NCI-H510A treated with DMSO at 0.1 percent for 48 hours (cell line): ENCODE measurements at places on chromosomes 2 and 18.

DNA sequence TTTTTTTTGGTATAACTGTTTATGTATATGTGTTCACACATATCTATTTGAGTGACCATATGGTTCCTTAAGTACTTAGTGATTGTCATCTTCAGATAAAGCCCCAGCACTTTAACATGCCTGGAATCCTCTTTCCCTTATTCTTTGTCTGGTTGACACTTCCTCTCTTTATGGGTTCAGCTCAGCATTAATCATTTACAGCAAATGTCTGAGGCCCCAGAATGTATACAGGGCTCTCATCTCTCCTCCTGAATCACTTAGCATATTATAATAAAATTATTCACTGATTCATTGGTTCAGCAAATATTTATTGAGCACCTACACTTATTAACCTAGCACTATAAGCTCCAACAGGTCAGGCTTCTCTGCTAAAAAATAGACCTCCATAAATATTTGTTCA is 43.5 kb upstream of the CD28 start:
- no peak for DNase-seq

- no peak for DNase-seq
Measured at GRCh38 chr2:205324355-205324754, 357.9 kb upstream of the NRP2 start.

DNA sequence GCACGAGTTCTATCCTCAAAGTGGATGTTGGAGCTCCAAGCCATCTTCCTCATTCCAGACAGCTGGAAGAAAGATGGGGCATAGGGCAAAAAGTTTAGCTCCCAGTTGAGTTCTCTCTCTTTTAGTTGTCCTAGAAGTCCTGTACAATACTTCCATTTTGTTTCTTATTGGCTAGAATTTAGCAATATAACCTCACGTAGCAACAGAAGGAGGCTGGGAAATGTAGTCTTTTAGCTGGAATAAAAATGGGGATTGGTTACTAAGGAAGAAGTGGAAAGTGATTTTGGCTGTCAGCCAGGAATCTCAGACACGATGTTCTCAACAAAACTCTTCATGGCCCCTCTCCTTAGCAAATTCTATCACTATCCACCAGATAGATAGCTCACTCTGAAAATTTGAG is 79.9 kb downstream of the PLCL1 start:
- DNase-seq = no peak

DNA sequence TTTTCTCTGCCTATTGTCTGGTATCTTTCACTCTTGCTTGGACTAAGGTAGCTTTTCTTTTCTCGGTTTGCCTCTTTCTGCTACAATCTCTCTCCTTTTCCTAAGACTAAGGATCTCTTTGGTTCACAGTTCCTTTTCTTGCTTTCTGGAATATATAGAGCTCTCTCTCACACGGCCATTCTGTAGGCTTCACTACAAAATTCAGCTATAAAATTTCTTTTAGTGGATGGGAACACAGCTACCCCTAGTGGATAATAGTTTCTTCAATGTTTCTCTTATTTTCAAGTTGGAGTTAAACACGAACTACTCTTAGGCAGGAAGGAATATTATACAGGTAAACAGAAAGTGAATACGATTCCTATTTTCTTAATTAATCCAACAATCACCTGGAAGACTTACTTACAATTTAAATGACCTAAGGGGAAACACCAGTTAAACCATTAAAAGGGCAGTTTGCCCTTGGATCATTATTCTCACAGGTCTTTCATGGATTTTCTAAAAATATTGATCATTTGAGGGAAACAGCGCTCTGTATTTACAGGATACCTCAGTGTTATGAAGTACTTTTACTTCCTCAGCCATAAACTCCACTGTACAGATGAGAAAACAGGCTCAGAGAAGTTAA is 140.5 kb downstream of the LRP2 start:
- DNase-seq = peak; percentile 22

- DNase-seq = no peak
Measured at GRCh38 chr2:29687121-29687520, 234.3 kb downstream of the ALK start.

GRCh38 chr18:60090170-60090569 is 190.4 kb downstream of the PMAIP1 start:
- DNase-seq = no peak

- DNase-seq = no peak
Measured at GRCh38 chr2:192932376-192932775, 737.6 kb upstream of the TMEFF2 start.

GRCh38 chr2:37527361-37527760 is 144.1 kb downstream of the CDC42EP3 start:
- no peak for DNase-seq

DNA sequence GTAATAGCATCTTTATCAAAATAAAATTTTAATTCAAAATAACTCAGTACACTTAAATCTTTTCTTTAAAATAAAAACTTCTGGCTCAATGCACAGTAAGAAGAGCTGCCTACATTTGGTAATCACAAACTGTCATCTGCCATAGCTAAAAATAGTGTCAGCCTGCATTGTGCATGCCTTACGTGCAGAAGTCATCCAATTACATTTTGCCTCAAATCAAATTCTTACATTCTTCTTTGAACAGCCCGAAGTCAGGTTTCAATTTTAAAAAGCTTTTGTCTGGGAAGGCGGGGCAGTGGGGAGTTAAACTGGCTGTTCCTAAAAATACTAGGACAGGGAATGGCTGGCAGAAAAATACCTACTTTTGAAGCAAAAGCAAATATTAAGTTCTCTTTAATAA is 51.1 kb downstream of the RTN4 start:
- DNase-seq = no peak

GRCh38 chr2:187349326-187349944 is 98.6 kb downstream of the CALCRL start:
- no peak for DNase-seq

GRCh38 chr18:34821669-34822210 is 111.6 kb downstream of the DTNA start:
- no peak for DNase-seq

GRCh38 chr2:135926605-135927004 is 50.4 kb upstream of the MCM6 start:
- no peak for DNase-seq

DNA sequence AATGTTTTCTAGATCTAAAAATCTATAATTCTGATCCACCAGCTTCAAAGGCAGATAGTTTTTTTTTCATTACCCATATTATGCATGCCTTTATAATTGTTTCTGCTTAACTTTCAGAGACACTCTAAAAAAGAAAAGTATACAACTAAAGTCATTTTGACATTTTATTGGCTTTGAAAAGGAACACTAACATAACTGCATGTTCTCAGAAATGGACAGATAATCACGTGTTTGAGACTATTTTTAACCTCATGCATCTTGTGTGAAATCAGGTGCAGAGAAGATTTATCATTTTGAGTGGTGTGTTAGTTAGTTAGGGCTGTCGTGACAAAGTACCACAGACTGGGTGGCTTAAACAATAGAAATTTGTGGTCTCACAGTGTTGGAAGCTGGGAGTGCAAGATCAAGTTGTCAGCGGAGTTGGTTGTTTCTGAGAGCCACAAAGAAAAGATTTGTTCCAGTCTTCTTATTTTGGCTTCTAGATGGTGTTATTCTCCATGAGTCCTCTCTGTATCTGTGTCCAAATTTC is 841.4 kb upstream of the LRATD1 start:
- DNase-seq = no peak

GRCh38 chr18:34467058-34467457 is 242.3 kb upstream of the NOL4 start:
- DNase-seq = no peak

DNA sequence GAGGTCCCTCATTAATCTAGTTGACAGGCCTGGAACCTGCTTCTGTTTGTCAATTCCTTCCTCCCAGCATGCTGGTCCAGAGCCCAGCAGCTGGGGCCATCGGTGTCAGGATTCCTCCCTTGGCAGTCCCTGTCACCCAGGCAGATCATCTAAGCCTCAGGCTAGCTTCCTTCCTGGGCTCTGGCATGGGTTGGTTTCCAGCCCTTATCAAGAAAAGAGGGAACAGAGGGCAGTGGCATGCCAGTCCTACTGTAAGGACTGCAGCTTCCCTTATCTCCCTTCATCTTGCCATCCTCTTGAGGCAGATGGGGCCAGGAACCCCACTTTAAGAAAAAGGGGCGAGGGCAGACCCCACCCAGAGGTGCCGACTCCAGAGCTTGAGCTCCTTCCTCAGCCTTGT is 10.9 kb upstream of the KCNK3 start:
- no peak for DNase-seq

- no peak for DNase-seq
Measured at GRCh38 chr2:2808551-2809058, 477.5 kb upstream of the MYT1L start.

DNA sequence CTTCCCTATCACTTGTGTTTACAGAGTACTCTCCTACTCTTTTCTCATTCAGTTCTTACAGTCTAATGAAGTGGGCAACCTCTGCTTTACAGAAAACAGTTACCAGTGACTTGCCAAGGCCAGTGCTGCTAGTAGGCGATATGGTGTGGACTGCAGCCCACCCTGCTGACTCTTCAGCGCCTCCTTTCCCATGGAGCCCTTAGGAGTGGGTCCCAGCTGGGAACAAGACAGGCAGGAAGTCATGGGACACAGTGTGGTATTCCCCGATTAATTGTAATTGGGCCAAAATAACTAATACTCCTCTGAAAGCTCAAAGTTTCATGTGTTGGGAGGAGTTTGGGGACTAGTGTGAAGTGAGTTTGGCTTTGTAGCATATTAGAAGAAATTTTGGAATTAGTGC is 120.1 kb upstream of the EML6 start:
- DNase-seq = no peak

GRCh38 chr2:217045700-217046475 is 186.0 kb upstream of the TNP1 start:
- no peak for DNase-seq

GRCh38 chr2:152477347-152478092 is 142.5 kb downstream of the FMNL2 start:
- no peak for DNase-seq

DNA sequence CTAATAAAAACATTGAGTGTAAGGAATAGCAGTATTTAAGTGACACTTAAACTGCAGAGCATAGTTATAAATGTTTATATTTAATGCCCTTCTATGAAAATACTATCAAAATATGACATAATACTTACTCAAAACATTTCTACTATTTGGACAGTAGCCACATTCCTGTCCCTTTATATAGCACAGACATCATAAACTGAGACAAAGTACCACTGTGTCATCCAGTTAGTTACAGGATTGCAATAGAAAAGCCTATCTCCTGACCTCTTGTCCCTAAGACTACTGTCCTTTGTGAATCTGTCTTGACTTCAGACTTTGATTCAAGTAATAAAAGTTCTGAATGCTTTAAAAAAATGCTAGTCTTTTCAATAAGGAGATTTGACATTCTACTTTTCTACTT is 1528.5 kb upstream of the NXPH2 start:
- no peak for DNase-seq

DNA sequence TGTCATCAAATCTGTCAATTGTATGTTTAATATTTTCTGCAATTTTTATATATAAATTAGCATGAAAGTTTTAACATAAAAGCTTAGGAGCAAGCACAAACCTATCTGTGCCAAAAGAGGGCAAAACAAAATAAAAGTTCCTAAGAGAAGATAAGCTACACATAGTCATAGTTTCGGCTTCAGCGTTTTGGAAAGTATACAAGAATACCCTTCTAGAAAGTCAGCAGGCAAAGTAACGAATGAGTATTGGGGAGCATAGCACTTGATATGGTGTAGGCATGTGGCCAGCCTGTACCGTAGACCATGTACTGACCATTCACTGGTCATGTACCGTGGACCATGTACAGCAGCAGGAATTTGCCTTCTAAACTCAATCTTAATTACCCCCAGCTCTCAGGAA is 156.1 kb downstream of the TMEM247 start:
- no peak for DNase-seq

GRCh38 chr2:61045999-61046398 is 19.7 kb upstream of the SANBR start:
- DNase-seq = no peak

DNA sequence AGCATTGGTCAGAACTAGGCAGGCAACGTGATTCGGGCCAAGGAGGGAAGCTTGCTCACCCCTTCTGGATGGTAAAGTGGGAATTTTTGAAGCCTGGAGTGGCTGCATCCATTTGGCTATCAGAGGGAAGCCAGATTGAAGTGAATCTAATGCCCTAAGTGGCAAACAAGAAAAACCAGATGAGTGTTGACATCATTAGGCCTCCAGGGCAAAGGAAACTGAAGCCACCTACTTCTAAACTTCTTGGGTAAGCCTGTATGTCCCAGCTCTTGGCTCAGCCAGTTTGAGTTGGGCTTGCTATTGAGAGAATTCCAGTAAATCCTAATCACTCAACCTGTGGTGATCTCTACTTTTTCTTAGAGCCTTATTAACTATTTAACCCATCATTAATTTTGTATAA is 20.9 kb downstream of the SOX11 start:
- DNase-seq = no peak

GRCh38 chr2:135800513-135801460 is 36.2 kb downstream of the LCT start:
- no peak for DNase-seq

DNA sequence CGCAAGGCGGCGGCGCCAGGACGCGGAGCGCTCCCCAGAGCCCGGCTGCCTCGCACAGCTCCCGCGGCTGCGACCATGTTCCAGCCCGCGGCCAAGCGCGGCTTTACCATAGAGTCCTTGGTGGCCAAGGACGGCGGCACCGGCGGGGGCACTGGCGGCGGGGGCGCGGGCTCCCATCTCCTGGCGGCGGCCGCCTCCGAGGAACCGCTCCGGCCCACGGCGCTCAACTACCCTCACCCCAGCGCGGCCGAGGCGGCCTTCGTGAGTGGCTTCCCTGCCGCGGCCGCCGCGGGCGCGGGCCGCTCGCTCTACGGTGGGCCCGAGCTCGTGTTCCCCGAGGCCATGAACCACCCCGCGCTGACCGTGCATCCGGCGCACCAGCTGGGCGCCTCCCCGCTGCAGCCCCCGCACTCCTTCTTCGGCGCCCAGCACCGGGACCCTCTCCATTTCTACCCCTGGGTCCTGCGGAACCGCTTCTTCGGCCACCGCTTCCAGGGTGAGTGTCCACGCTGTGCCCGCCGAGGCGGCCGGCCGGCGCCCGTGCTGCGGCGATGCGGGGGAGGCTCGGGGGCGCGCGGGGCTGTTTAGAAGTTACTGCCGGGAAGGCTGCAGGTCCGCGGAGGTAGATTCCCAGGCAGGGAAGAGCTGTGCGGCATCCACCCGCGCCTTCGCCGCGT is 696 bp downstream of the EMX1 start:
- no peak for DNase-seq

DNA sequence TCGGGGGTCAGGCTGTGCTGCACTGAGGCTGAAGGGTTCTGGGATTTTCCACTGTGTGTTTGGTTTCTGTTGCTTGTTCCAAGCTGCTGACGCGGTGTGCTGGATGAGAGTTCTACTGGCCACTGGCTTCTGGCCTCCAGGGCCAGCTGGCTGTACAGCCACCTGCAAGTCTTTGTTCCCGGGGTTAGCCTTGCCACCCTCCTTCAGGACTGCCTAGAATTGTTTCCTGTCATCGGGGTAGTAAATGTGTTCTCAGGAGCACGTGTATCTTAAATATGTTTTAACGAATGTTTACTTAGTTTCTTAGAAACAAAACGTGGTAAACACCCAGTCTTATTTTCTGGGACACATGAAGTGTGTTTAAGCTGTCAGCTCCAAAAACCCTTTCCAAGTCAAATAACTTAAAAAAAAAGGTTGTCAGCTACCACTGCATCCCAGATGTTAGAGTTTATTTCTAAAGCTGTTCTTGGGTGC is 231.2 kb downstream of the AGAP1 start:
- peak; percentile 42 for DNase-seq
